Left lung (tissue), 14 donors: ENCODE measurements at places on chromosomes 4 and X. TPM values are rescaled to one million over a fixed set of nuclear protein-coding genes. Genes with fewer than 3 reads are reported as not detected.

Gene MTNR1A
- not detected for polyA plus RNA-seq

Gene SOX3
- 0.06 TPM for polyA plus RNA-seq

Gene EDA2R
- 1.2 TPM for polyA plus RNA-seq

Gene PPEF2
- polyA plus RNA-seq = 0.06 TPM

Gene GATA1
- 0.74 TPM for polyA plus RNA-seq

Gene BMP3
- 77.6 TPM for polyA plus RNA-seq

Gene HDX
- 7.7 TPM for polyA plus RNA-seq

Gene SLC25A4
- polyA plus RNA-seq = 17.3 TPM

Gene MTCP1
- 20.7 TPM for polyA plus RNA-seq

Gene IL21
- polyA plus RNA-seq = not detected

Gene TREX2
- 0.92 TPM for polyA plus RNA-seq

Gene SHROOM4
- polyA plus RNA-seq = 35.6 TPM

Gene AREG
- 0.90 TPM for polyA plus RNA-seq

Gene IL1RAPL2
- 0.13 TPM for polyA plus RNA-seq

Gene CSN1S1
- polyA plus RNA-seq = not detected

Gene CD40LG
- 0.43 TPM for polyA plus RNA-seq

Gene CXCL11
- polyA plus RNA-seq = 0.44 TPM
